Hair follicle dermal papilla cell (primary cell): ENCODE measurements at places on chromosomes 2 and 18. TPM values are rescaled to one million over a fixed set of nuclear protein-coding genes. Genes with fewer than 3 reads are reported as not detected.

The CPLX4 gene
- total RNA-seq, result 0.16 and 0.24 TPM in 2 replicates

The MC4R gene
- 0.36 TPM in 1 of 2 replicates, not detected in the other for total RNA-seq

The ZNF521 gene
- total RNA-seq, result 70.4 and 94.4 TPM in 2 replicates

The SCN7A gene
- total RNA-seq, result not detected in 2 replicates

The IGFBP5 gene
- total RNA-seq, result 206 and 734 TPM in 2 replicates

The SNTG2 gene
- total RNA-seq, result not detected in 2 replicates

The LOXHD1 gene
- not detected in 2 replicates for total RNA-seq

The RIT2 gene
- not detected in 2 replicates for total RNA-seq

The TMEM198 gene
- total RNA-seq, result 1.1 and 2.1 TPM in 2 replicates

The NCKAP5 gene
- total RNA-seq, result 0.49 and 0.85 TPM in 2 replicates

The KCNS3 gene
- 1.3 and 2.4 TPM in 2 replicates for total RNA-seq

The FBXO36 gene
- total RNA-seq, result 4.6 and 4.7 TPM in 2 replicates

The PER2 gene
- 11.2 and 13.5 TPM in 2 replicates for total RNA-seq

The GNAL gene
- total RNA-seq, result 0.85 and 1.3 TPM in 2 replicates

The SCYGR4 gene
- not detected in 2 replicates for total RNA-seq

The KLHL14 gene
- total RNA-seq, result 0.16 TPM in 1 of 2 replicates, not detected in the other

The TMEM214 gene
- total RNA-seq, result 65.7 and 77.4 TPM in 2 replicates

The HYCC2 gene
- 10.9 and 15.9 TPM in 2 replicates for total RNA-seq

The UGT1A10 gene
- total RNA-seq, result not detected in 2 replicates

The STEAP3 gene
- 45.4 and 60.0 TPM in 2 replicates for total RNA-seq

The INPP5D gene
- 0.36 and 0.49 TPM in 2 replicates for total RNA-seq

The CIDEA gene
- total RNA-seq, result not detected in 2 replicates

The DCDC2C gene
- total RNA-seq, result not detected in 2 replicates

The GRB14 gene
- total RNA-seq, result 0.36 and 0.65 TPM in 2 replicates

The STON1 gene
- 9.6 and 19.3 TPM in 2 replicates for total RNA-seq

The VWA3B gene
- total RNA-seq, result not detected in 2 replicates

The ADRA2B gene
- 0.12 TPM in 1 of 2 replicates, not detected in the other for total RNA-seq

The PDCL3 gene
- total RNA-seq, result 9.2 and 10.2 TPM in 2 replicates

The FAM237A gene
- not detected in 2 replicates for total RNA-seq

The ING5 gene
- 14.7 and 21.6 TPM in 2 replicates for total RNA-seq

The RNF125 gene
- 0.16 and 0.24 TPM in 2 replicates for total RNA-seq

The IL36RN gene
- not detected in 2 replicates for total RNA-seq

The CCDC68 gene
- 3.6 and 3.9 TPM in 2 replicates for total RNA-seq

The ALPG gene
- not detected in 2 replicates for total RNA-seq

The UBXN4 gene
- 67.6 and 81.3 TPM in 2 replicates for total RNA-seq

The GPAT2 gene
- total RNA-seq, result 4.1 and 10.2 TPM in 2 replicates

The SOWAHC gene
- total RNA-seq, result 11.8 and 16.6 TPM in 2 replicates

The FBXO48 gene
- 0.16 and 0.49 TPM in 2 replicates for total RNA-seq

The ADD2 gene
- total RNA-seq, result 0.32 TPM in 1 of 2 replicates, not detected in the other

The DAW1 gene
- not detected in 2 replicates for total RNA-seq

The LDLRAD4 gene
- total RNA-seq, result 0.12 and 0.65 TPM in 2 replicates

The GYPC gene
- 120 and 135 TPM in 2 replicates for total RNA-seq
